Activated naive CD4-positive, alpha-beta T cell treated with Interleukin-2 at 50 U/mL for 16 hours (primary cell): ENCODE measurements at places on chromosomes 2 and 18.

DNA sequence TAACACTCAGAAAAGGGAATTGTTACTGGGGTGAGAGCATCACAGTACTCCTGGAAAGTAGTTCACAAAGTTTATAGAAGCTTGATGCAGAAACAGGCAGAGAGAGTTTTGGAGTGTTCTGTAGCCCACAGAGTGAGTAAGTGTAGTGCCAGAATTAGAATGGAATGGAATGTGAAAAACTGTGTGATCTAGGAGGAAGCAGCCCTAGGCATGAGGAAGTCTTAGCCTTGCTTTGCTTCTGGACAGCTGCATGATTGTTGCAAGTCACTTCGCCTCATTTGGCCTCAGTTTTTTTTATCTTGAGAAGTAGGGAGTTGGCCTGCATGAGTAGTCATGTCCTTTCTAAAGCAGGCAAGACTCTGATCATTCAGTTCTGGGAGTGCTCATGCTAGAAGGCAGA lies 10.9 kb downstream of the SERPINB12 start:
- no peak for DNase-seq

GRCh38 chr2:206915121-206915520 lies 24.2 kb upstream of the CPO start:
- DNase-seq, result no peak

- DNase-seq, result no peak
Observed at GRCh38 chr2:38439863-38440262, 62.8 kb upstream of the ATL2 start.

DNA sequence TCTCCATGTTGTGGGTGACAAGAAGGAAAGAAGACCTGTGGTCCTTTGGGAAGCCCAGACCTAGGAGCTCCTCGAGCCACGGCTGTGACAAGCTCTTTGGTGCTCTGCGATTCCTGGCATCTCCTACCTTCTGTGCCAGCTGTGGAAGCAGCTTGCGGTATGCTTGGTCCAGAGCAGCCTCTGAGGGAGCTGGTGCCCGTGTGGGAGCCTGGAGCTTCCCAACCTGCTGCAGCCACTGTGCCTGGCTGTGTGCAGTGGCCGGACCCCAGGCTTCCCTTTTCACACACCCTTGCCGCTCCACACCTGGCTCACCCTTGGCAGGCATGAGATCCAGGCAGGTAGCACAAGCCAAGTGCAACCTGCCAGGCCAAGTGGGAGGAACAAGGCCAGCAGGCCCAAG lies 1328.6 kb upstream of the SLC39A10 start:
- DNase-seq, result no peak

DNA sequence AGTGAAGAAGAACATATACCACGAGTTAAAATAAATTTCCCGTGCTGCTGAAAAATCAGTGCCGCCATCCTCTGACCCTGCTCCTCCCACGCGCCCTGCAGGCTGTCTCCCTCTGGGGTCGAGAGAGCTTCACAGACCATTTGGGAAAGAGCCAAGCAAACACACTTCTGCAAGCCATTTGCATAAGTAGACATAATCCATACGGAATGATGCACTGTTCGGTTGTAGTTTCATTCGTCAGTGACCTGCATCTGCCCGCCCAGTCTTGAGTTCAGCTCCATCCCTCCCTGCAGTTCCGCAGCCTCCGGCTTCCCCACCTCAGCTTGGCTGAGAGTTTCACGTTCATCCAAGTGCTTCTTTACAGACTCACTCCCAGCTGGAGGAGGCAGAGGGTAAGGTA lies 69.6 kb downstream of the TRAPPC12 start:
- DNase-seq, result no peak

GRCh38 chr2:232052591-232052990 lies 91.1 kb downstream of the DIS3L2 start:
- DNase-seq, result no peak

GRCh38 chr2:203578759-203579643 lies 43.9 kb upstream of the RAPH1 start:
- peak; percentile 48 for DNase-seq

GRCh38 chr2:37602040-37602439 lies 69.4 kb downstream of the CDC42EP3 start:
- DNase-seq, result no peak

DNA sequence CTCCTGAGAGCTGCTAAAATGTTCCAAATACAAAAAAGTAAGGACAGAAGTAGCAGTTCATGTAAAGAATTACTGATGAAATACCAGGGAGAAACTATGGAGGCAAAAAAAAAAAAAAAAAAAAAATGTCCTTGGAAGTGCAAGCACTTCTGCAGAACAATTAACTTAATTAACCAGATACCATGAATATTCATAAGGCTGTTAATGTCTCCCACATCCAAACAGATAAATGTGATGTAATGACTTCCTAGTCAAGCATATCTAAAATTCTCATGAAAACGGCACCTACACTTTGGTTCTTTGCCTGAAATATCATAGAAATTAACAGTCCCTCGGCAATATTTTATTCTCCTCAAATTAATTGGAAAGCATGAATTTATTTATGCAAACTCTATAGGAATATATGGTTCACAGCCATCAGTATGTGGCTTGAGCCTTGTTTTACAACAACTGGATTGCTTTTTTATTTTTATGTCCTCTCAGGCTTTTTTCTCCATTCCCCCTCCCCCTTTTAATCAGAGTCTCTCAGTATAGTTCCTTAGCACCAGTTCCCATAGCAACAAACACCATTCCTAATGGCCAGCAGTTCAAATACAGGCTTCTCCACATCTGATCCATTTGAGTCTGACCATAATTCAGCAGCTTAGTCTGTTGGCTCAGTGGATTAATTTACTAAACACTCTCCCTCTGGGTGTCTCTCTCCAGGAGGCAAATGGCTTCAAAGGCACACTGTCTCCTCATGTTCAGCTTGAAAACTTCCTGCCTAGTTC lies 97.1 kb downstream of the ITGA4 start:
- no peak for DNase-seq

DNA sequence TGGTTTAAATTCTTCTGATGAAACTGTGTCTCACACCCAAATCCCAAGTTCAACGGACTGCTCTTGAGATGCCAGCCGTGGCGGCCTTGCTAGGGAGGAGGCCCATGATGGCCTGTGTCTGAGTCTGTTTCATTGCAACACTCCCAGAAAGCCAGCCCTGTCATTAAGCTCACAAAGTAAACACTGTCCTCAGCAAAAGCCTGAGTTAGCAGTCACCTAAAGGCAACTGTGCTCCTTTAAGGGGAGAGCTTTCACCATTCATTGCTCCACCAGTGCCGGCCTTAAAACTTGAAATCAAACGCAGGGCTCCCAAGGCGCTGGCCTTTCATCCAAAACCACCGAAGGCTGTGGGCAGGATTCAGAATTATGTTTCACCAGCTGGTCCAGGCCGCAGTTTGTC lies 42.5 kb upstream of the PPP1CB start:
- no peak for DNase-seq

- DNase-seq, result no peak
Observed at GRCh38 chr2:39174022-39174421, 53.2 kb upstream of the SOS1 start.

DNA sequence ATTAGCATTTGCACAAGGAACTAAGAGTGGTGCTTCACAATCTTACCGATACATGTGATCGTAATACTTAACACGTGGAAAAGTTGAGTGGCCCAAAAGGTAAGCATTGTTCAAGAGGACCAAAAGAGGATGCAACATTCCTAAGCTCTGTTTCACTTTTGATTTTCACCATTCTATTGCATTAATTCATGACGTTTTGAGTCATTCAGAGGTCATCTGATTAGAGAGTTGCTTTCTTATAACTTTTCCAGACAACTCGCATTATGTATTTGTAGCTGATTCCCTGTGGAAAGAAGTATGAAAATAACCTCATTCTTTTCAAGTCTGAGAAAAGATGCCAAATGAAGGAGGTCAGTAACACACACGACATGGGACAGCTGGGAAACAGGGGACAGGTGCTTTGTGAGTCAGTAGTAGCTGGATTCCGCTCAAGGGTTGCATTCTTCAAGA lies 344.4 kb downstream of the RND3 start:
- DNase-seq, result no peak

- no peak for DNase-seq
Observed at GRCh38 chr2:132676999-132677398, 7.0 kb upstream of the LYPD1 start.

GRCh38 chr2:162382278-162382677 lies 38.3 kb downstream of the GCA start:
- DNase-seq, result no peak

GRCh38 chr2:6866982-6867381 lies 1.3 kb upstream of the CMPK2 start:
- DNase-seq, result no peak

DNA sequence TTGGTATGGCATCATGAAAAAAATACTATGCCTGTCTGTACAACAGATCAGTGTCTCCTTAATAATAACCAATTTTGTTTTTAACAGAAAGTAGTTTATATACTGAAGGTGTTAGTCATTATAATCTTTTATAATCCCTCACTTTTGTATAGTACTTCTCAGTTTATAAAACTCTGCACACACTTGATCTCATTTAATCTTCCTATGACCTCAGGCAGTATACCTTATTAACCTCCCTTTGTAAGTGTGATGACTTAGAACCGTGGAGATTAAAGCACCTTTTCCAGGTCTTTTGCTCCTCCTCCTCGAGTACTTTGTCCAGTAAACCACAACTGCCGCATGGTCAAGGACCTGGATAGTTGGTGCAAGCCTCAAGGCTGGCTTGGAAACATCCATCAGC lies 945.5 kb downstream of the EPHA4 start:
- no peak for DNase-seq

DNA sequence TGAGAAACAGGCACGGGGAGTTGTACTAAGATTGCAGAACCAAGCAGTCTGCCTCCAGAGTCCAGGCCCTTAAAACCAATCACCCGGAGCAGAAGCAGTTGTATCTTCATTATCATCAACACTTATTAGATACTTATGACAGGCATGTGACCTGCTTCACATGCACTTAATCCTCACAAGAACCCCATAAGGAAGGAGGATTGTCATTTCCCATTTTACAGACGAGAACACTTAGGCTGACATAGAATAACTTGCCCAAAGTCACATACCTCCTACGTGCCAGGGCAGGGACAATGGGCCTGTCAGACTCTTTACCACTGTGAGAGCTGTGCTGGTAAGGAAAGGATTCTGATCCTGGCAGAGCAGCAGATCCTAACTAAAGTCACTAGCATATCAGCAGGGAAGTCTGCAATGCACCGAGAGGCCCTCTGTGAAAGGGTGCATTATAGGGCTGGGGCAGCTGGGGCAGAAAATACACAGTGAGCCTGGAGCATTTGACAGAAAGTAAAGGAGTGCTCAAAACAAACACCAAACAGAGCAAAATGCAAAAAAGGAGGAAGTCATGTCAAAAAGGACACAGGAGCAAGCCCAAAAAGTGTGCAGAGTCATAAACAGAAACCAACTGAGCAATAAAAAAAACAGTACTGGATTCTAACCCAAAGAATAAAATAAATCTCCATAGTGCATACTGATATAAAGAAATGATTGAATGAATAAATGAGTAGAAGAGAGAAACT lies 55.9 kb upstream of the SP3 start:
- no peak for DNase-seq

GRCh38 chr2:55365303-55365702 lies 54.4 kb downstream of the CCDC88A start:
- no peak for DNase-seq

DNA sequence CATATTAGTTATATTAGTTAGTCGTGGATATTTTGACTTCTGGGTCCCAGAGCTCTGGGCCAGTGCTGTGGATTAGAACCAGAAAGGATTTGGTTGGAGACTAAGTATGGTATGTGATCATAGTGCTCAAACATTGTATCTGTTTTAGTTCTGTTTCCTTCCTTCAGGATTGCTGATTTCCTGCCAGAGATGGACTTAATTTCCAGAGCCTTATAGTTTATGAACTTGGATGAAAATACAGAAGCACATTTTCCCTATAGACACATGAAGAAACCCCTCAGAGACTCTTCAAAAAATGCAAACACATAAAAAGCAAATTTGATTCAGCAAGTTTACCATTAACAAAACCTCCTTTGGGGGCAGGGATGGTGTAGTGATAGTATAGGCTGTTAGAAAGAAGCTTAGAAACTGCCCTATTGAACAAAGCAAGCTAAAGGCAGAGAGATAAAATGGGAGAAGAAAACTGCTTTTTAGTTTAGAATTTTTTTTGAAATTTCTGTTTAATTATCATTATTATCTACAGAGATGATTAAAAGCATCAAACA lies 88.7 kb upstream of the EFEMP1 start:
- DNase-seq, result no peak

DNA sequence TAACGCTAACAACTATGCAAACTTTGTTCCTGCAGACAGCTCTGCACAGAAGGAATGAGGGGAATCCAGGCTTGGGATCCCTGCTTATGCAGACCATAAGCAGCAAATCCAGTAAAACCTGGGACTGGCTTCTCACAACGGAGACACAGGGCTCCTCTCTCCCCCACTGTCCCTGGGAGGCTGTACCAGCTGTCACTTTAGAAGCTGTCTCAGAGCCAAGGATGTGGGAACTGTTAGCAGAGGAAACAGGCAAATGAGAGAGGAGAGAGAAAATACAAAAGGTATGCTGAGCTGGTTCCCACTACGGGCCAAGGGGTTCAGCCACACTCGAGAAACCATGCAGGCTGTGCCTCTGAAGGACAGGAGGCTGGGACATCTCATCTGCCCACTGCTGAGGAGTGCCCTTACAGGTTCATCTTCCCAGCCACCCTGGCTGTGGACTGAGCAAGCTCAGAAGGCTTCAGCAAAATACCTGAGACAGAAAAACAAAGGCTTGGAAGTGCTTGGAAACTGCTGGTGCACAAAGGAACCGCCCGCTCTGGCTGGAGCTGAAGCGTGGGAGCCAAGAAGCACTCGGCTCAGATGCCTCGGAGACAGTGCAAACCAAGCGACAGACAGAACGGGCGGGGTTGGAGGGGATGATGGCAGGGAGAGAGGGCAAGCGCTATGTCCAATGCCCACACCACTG lies 72.5 kb downstream of the FAM210A start:
- no peak for DNase-seq

- DNase-seq, result no peak
Observed at GRCh38 chr2:161391737-161392506, 24.2 kb upstream of the TBR1 start.

GRCh38 chr2:176079831-176080539 lies 3.8 kb downstream of the EVX2 start:
- no peak for DNase-seq

DNA sequence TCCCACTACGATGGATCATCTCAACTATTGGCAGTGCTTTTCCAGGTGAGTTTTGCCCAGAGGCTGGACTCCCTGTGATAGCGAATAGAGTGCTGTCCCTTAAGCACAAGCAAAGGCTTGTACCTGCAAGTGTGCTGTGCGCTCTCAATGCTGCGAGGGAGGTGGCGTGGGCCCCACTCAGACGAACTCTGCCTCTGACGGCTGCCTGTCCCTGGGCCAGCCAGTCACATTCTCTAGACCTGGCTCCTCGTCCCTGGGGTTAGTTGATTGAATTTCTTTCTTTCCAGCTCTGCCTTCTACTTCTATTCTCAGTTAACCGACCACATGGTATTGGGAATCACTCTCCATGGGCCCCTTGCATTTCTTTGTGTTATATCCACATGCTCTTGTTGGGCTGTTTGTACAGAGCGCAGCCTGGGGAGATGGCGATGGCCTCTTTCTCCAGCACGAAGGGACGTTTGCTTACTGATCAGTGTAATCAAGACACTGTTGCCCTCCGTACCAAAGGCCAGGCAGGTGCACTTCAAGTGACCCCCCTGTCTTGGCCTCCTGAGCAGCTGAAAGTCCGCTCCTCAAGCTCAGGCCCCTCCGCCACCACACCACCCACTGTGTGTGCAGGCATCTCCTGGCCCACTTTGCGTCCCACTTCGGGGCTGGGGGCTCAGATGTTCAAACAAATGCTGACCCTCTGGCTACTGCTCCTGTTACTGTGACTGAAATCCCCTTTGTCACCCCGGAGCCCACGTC lies 151.3 kb downstream of the ZNF236 start:
- no peak for DNase-seq
